ENCODE measurements at places on chromosomes 1 and 21.

GRCh38 chr1:58058323-58058722 lies 488.2 kb downstream of the OMA1 start:
- no peak for DNase-seq

DNA sequence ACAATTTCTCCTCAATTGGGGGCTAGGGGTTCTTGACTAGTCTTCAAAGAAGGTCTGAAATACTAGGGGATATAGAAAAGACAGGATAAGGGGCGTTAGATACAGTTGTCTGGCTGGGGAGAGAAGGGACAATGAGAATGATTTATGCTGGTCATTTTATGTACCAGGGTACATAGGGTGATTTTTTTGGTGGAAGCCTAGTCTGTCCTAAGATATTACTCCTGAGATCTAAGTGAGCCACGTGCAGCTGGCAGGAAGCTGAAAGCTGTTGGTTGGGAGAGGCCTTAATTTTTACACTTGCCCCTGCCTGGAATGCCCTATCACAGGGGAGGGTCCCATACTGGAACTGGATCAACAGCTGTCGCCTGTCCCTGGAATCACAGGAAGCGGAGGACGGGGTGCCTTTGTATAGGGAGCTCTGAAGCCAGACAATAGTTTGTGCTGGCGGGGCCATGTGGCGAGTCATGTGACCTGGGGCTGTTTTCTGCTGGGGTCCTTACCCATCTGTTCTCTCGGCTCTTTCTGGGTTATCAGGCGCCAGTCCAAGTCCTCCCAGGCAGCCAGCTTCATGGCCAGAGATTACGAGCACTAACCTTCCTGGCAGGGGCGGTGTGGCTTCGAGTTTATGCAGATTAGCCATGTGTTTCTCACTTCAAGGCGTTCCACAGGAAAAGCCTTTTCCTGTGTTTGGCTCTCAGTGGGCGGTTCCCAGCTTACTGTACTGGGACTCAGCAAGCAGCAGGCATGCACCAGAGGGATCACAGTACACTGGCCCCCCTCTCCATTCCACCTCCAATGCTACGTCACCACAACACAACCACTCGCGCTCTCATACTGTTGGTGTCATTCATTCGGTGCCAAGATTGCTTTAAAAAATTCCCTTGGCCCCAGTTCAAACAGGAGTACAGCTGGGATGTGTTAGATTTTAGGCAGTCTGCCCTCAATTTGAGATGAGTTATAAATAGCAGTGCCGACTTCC lies 27.5 kb downstream of the ARID1A start:
- DNase-seq: no peak

GRCh38 chr1:101174722-101175121 lies 62.1 kb upstream of the S1PR1 start:
- DNase-seq: no peak

DNA sequence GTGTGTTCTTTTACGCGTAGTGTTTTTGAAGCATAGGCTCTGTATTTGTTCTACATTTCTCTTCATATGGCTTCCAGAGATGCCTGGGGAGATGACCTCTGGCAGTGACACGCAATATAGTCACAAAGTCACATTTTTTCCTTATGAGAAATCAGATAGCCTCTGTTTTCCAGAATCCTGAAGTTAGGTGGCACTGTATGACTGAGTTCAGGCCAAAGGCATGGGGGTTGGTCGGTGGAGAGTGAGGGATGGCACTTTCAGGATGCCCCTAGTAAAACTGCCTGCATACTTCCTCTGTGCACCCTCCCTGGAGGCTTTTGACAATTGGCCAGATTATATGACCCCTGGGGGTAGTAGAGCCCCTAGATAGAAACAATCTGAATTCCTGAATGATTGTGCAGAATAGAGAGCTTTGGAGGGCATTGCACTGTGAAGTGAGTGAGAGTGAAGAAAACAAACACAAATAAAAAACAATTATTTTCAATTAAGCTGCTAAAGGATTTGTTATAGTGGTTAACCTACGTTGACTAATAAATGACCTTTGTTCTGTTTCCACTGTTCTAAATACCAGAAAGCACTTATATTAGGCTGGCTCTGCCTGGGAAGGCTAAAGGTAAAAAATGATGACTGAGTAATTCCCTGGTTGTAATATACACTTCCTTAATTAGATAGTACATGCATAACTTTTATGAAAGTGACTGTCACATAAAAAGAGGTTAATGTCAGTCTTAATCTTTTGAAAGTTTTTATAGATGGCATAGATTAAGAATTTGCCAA lies 1660.8 kb downstream of the PLA2G4A start:
- no peak for DNase-seq

DNA sequence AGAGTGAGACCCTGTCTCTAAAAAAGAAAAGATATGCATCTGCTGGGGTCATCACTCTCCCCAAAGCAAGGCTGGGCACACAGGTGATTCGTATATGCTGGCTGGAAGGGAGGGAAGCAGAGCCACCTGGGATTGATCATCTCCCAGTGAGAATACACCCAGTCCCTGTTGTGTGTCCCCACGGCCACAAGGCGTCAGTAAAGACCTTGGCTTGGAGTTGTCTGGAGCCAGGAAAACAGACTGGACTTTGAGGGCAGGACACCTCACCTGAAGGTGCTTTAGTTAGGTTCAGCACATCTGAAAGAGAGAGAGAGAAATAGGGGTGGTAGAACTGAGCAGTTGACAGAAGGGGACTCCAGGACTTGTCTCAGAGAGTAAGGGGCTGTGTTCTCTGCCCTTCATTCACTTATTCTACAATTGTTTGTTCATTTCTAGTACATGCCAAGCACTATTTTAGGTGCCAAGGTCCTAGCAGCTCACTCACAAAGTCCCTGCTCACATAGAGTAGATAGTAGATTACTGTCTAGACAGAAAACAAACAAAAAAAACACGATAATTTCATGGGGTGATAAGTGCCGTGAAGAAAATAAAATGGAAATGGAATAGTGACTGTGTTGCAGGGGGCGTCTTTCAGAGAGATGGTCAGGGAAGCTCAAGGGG lies 13.5 kb downstream of the CITED4 start:
- no peak for DNase-seq

DNA sequence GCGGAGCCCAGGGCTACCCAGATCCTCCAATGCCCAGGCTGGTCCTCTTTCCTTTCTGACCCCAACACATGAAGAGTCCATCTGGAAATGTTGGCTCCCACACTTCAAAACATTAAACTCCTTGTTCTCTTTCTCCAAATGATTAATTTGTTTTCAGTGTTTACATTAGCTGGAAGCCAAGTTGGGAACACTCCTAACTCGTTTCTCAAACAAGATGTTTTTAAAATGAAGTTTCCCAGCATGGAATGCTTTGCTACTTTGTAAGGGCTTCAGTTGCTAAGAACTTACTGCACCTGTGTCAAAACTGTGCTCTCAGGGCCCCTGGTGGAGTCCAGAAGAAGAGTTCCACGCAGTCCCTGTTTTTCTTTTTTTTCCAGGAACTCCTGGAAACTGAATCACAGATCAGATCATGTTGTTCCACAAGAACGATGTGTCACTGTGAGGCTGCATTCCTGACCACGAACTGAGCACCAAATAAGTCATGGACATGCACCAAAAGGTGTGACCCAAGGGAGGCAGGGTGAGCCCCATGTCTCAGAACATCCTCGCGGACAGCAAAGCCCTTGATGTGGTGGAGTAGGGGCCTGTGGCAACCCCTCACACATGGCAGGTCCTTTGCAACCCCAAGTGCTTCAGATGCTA lies 257.3 kb downstream of the KCNJ6 start:
- DNase-seq: no peak

- no peak for DNase-seq
These were observed 165.4 kb upstream of the KCNK2 start for GRCh38 chr1:214917081-214917635.

GRCh38 chr1:116804736-116805135 lies 50.5 kb downstream of the CD2 start:
- DNase-seq: no peak

DNA sequence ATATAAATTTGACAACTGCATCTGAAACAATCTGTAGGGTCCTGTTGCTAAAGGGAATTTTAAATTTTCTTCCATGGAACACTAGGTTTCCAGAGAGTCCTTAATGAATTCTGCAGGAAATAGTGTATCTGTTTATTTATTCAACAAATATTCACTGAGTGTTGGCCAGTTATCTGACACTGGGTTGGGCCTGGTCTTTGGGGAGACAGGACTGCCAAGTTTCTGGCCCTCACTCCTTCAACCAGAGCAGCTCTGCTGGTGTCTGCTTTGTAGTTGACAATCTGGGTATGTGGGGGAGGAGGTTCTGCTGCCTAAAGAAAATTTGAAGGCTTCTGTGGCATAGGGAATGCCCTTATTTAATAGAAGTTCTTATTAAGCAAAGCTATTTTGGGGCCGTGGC lies 26.1 kb upstream of the HUNK start:
- no peak for DNase-seq

DNA sequence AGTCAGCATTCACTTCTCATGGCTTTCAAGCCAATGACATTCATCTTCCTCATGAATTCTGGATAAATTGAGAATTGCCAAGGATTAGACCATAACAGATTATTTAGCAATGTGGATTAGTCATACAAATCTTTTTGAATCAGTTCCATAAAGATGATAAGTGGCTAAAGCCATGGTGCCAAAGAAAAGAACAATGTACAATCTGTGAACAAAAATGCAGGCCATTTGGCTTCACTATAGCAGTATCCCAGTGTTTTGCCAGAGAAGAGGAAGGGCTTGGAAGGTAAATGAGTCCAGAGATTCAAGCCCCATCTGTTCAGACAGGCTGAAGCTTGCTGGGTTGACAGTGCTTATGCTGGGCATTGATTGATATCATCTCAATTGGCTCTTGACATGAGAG lies 376.4 kb upstream of the LRRC7 start:
- DNase-seq: no peak

DNA sequence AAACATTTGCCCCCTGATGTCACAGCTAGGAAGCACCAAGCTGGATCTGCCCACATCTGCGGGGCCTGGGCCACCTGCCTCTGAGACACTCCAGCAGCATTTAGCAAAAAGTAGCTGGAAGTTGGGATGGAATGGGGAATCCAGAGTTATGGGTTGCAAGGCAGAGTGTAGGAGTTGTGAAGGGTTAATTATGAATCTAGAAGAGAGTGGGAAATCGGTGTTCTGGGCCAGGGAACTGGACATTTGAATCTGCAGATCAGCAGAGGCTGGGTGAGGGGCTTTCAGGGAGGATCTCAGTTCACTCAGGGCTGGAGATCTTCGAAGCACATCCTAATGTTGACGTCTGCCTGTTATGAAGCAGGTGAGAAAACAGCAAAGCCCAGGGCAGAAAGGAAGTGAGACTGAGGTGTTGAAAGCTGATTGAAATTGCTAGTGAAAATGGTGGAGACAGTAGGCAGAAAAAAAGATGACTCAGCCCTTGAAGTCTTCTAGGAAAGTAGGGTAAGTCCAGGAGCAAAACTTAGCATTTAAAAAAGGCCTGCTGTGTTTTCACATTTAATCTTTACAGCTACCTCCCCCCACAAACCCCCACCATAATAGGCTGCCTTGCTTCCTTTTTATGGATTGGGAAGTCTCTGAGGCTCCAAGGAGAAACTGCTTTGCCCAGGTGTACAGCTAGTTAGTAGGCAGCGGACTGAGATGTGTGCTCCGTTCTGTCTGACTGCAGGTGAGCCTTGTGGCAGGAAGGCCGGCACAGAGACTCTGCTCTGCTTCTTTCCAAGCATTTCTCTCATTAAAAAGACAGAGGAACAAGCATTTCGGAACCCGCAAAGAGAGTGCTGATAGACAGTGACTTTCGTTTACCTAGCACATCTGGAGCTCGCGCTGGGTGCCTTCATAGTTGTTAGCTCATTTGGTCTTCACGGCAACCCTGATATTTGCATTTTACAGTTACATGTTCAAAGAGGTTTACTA lies 7.2 kb downstream of the VANGL1 start:
- DNase-seq: no peak

GRCh38 chr1:151526735-151527525 lies 13.2 kb upstream of the TUFT1 start:
- DNase-seq: no peak

DNA sequence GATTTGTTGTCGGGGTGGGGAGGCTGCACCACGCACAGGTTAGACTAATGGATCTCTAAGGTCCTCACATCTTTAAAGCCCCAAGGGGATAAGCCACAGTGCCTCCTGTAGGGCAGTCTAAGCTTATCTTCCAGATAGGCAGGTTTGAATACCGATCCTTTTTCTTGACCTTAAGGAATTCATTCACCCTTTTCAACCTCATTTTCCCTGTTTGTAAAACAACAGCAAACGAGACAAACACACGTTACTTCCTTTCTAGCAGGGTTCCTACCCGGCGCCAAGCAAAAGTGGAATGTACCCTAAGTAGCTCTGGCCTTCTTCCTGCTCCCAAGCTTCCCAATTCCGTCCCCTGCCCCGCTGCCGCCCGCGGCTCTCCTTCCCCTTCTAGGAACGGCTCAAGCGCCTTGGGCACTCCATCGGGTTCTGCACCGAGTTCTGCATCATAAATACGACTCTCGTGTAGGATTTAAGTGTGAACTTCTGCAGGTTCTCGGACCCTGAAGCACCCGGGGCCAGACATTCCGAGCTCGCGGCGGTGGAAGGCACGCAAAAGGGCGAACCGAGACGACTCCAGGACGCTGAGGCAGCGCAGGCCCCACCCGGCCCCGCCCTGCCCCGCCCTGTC lies 548 bp upstream of the CDC20 start:
- DNase-seq: no peak

DNA sequence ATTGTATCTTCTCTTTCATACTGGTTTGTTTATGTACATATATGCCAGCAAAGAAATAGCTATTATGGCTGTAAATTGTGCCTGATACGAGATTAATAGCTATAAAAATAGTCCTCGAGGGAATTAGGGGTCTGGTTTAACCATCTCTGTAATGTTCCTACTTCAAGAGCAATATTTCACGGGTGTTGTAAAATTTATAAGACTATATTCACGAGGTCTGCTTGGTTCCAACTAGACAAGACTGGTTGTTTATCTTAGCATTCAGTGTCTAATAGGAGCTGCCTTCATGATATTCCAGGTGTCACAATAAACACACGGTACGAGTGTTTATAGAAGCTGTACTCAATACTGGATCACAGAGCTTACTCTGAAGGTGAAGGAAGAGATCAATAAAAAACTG lies 389.9 kb downstream of the SIPA1L2 start:
- DNase-seq: no peak

DNA sequence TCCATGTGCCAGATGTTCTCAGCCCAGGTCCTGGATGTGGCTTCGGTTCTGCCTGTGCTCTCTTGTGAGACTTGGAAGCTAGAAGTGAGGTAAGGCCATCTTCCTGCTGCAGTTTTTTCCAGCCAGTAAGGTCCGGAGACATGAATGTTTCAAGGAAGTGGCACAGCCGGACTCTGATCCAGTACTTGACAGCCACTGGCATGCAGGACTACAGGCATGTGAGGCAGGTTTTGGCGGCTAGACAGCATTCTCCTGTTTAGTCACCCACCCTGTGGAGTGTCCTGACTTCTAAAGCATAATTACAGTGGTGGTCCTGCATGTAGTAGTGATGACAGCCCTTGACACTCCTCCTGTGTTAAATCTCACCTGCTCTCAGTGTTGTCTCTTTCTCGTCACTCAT lies 72.3 kb downstream of the TNFSF4 start:
- DNase-seq: no peak

Data from stimulated activated CD4-positive, alpha-beta T cell treated with anti-CD3 and anti-CD28 coated beads, Interleukin-1b, Interleukin-23, amount 100 ng/mL, for 1 hour (primary cell).